Neural progenitor cell (in vitro differentiated cells): ENCODE measurements at places on chromosomes 1 and 21.

DNA sequence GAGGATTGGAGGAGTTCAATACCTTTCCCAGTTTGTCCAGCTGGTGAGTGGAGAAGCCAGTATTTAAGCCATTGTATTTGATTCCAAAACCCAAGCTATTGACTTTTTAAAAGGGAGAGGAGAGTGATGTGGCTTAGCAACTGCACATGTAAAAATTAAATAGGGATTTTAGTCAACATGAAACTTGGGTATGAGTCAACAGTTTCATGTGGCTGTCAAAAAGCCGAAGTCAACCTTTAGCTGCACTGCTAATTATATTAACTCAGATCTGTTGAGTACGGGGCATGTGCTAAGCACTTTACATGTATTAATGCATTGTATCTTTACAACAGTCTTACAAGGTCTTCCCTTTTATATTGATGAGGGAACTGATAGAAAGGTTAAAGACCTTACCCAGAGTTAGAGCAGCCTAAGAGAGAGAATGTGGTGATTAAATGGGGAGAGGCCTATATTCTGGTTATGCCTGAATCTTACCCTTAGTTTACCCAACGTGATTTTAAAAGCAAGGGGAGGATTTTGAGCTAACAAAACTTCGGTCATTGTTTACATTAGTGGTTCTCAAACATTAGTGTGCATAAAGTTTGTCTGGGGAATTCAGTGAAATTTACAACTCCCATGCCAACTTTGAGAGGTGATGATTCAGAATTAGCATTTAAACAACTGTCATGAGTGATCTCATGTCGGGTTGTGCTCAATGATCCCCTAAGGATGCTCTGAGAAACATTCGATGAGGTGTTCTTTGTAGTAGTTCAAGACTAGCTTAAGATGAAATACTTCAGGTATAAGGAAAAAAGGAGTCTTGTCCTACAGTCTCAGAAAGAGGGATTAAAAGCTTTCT, 6.9 kb upstream of the SLC35F3 start:
- DNase-seq, result no peak

DNA sequence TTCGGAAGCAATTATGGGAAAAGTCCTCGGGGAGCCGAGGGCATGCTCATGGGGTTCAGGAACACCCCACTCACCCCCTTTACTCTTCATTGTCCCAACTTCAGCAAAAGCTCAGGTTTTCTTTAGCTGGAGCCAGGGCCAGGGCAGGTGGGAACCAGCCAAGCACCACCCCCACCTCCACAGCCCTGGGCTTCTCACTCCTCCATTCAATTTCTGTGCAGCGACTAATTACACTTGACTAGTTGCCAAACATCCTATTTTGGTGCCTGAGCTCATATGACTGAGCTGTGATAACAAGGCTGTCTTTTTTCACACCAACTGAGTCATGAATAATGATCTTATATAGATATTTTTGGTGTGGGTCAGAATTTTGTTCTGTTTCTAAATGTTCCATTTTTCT, 257.2 kb upstream of the AJAP1 start:
- DNase-seq, result no peak

- no peak for DNase-seq
These were observed 48.6 kb downstream of the PUM1 start for GRCh38 chr1:31016868-31017267.

DNA sequence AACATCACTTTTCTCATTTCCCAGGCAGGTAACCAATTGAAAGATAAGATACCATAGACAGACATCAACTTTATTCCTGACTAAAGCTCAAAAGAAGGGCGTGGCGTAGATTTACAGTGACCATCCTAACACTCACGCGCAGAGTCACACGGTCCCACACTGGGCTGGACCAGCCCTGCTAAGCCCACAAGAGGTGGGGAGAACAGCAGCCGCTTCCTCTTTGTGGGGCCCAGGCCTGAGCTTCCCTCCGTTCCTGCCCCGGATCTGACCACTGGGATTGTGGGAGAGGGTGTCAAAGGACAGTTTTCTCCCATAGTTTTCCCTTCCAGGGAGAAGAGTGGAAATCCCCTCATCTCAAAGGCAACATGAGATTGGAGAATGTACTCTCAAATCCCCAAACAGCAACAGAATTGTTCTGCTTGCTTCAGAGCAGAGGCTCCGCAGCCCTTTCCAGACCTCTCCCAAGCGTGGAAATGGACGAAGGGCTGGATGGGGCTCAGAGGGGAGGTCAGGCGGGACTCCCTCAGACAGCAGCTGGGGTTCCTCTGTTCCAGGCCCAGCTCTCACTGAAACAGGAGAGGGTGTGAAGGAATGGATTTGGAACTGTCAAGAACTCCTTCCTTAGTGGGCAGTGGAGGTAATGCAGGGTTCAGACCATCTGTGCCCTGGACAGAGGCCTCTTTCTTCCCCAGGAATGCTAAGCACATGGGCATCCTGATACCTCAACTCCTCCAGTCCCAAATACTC, 33.7 kb downstream of the L1TD1 start:
- no peak for DNase-seq

DNA sequence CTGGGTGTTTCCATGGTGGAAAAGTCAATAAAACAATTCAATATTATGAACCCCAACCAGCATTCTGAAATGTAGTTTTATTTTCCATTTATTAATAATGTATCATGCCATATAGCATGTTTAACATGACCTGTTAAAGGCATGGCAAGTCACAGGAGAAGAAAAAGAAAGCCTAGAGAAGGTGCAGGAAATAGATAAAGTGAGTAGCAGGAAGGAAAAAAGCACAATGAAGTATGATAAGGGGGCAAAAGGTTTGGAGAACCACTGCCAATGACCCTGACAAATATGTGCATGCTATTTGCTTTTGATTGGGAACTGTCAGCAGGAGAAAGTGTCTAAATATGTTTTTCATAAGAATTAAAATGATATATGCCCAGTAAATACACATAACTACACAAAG, 85.6 kb downstream of the HMCN1 start:
- DNase-seq, result no peak

GRCh38 chr1:151175863-151176262, at the start of gene TMOD4:
Gene TMOD4 (minus strand): TSS chr1:151175981. CDS start chr1:151174875, 1,106 bp downstream.
- DNase-seq, result peak; percentile 13

GRCh38 chr1:245807306-245807705, 652.5 kb downstream of the KIF26B start:
- no peak for DNase-seq

- peak; percentile 12 for DNase-seq
These were observed 479.4 kb downstream of the OMA1 start for GRCh38 chr1:58067082-58067481.

GRCh38 chr1:185483664-185484450, 166.8 kb upstream of the IVNS1ABP start:
- peak; percentile 39 for DNase-seq

DNA sequence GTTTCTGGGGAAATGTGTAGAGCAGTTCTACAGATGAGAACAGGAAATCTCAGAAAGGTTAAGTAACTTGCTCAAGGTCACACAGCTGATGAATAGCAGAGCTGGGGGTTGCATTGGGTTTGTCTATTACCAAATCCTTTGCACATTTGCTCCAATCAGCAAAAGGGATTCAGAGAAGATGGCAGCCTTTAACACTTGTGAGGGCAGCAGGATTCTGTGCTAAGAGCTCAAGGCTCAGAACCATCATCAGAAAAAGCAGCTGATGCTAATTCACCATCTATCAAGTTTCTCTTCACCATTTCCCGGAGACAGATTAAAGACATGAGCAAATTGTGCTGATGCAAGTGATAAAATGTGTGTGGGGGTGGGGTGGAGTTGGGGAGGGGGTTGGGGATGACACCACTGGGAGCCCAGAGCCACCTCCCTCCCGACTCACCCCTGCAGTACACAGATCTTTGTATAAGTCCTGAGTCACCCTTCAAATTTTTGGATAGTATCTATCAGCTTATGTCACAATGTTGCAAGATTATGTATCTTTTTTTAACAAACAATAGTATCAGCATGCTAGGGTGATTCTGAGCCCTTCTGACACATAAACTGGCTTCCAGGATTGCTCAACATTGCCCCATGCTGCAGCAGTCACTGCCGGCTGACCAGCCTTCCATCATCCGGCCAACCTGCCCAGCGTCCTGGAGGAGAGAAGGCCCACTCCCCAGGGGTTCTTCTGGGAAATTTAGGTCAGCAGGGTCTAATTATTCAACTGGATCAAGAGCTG, 2.8 kb upstream of the SPSB1 start:
- DNase-seq, result no peak
